ENCODE measurements at places on chromosomes 5 and 9. TPM values are rescaled to one million over a fixed set of nuclear protein-coding genes. Genes with fewer than 3 reads are reported as not detected.

GRCh38 chr5:78293851-78294247 lies 649 bp downstream of the AP3B1 start:
- DNase-seq, result no peak

DNA sequence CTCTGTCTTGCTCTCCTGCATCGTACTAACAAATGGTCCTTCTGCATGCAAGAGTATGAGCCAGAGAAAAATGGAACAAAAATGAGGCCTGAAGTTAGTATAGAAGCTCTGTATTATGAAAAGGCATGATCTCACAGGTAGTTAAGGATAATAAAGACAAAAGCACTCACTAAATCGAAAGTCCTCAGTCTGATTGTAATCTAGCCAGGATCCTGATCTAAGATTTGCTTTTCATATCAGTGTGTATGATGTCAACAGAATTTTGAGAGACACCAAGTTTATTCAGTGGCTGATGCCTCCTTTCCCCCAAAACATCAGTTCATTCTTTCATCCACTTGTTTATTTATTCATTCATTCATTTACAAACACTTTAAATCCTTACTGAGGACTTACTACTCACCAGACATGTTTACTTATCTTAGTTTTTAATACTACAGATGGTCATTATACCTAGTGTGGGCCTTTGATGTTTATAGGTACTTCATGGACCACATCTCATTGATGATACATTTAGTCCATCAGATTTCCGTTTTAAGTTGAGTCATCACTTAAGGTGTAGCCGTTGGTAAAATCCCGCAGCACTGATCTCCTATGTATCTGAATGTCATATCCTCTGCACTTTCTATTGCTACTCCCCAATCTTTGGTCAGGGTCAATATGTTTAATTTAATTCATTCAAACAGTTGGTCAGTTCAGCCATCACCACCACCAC lies 105.2 kb upstream of the DHFR start:
- DNase-seq, result no peak

- DNase-seq, result no peak
These were observed 17.4 kb downstream of the ANKS6 start for GRCh38 chr9:98778711-98779530.

The RPL12 gene
- 3,825 TPM for polyA plus RNA-seq

The GZMA gene
- polyA plus RNA-seq, result 12.9 TPM

DNA sequence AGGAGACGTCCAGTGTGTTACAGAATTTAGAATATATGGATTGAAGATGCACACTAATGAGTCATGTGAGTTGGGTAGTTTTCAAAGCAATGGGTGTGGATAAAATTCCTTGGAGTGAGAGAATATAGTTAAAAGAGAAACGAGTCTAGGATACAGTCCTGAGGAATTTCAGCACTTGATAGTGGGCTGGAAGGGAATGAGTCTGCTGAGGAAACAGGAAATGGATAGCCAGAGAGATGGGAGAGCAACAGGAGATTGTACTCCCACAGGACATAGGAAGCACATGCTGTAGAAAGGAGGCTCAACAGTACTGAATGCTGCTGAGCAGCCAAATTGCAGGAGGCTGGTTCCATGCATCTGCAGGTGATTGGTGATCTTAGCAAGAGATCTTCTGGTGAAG lies 68.1 kb downstream of the FBN2 start:
- no peak for DNase-seq

The MCC gene
- 44.0 TPM for polyA plus RNA-seq

The NME5 gene
- 6.2 TPM for polyA plus RNA-seq

DNA sequence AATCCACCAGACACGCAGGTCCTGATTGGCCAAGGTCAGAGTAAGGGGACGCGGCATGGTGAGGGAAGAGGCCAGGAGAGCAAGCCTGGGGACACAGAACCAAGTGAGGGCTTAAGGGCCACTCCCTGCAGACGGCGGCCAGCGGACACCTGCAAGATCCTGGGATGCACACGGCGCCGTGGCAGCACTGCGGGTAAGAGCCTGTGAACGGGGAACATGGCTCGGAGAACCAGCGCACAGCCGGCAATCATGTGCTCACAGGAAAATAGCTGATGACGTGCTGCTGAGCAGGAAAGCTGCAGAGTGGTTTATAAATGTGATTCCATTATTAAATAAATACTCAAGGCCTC lies 27.0 kb upstream of the NSMF start:
- DNase-seq, result no peak

DNA sequence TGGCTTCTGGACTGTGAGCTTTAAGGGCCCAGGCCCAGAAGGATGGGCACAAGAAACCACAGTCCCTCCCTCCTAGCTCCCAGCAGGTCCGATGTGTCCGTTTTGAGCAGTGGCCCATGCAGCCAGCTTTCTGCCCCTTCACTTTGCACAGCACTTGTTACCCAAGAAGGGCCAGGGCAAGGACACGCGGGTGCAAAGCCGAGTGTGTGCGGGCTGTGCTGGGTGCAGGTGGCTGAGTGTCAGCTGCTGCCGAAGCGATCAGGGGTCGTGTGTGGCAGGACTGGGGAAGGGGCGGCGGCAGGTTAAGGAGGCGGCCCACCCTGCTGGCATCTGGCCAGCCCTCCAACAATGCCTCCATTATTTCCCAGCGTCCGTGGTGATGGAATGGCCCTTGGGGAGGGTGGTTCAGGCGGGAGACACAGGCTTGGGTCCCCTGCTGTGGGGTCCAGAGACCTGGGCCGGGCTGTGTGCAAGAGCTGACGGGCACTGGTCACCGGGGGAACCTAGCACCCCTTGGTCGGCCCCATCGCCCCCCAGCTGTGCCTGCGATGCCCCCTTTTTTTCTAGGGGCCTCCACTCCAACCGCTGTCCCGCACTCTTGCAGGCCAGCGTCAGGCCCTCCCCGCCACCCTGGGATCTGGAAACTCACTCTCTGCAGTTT lies 653 bp downstream of the LHX3 start:
- DNase-seq, result no peak

GRCh38 chr5:56429110-56429561 lies 196.0 kb upstream of the ANKRD55 start:
- DNase-seq, result no peak

- DNase-seq, result no peak
These were observed 19.8 kb downstream of the EPB41L4B start for GRCh38 chr9:109301012-109301411.

The DMRTA1 gene
- polyA plus RNA-seq, result 0.22 TPM

GRCh38 chr5:168747987-168748777 lies 169.0 kb upstream of the PANK3 start:
- no peak for DNase-seq

DNA sequence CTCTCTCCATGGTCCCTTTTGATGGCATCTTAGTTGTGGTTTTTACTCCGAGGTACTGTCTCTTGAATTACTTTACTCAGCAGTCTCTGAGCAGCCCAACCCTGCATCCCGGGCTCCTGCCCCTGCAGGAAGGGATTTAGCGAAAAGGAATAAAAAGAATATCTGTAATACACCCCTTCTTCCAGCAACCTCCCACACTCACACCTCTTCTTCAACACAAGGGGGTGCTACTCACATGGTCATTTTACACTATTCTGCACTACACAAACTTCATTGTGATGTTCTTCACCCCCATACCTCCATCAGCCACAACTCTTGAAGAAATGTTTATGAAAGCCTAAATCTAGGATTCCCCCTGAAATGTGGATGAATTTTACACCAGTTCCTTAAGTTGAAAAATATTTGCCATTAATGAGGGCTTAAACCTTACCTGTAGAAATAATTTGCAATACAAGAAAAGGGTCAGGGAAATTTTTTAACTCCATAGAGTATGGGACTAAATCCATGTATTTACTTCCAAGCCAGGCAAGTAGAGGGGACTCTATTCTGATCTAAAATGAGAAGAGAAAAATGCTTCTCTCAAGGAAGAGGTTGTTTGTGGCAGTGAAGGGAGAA lies 26.0 kb downstream of the TPD52L3 start:
- no peak for DNase-seq

DNA sequence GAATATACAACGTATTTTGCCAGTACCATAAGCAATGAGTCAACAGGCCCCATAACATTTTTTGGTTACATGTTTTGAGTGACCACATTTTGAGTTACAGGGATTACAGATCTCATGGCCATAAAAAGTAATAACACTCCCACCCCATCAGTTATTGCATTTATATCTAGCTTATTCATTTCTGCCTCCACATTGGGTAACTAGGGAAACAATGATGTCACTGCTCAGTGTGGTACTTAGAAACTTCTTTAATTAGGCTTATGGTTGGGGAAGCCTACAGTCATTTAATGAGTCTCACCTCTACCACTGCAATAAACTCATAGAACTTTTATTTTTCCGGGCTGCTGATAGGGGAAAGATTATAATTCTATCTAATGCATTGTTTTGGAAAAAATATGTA lies 39.9 kb upstream of the SMIM15 start:
- DNase-seq, result no peak

- DNase-seq, result no peak
These were observed 8.4 kb downstream of the OBP2B start for GRCh38 chr9:133200631-133201030.

The UNC5A gene
- 0.82 TPM for polyA plus RNA-seq

GRCh38 chr5:2134543-2135292 lies 252.0 kb upstream of the IRX4 start:
- no peak for DNase-seq

- no peak for DNase-seq
These were observed 42.5 kb upstream of the CFAP157 start for GRCh38 chr9:127664324-127664677.

Measured in ovary (tissue), 10 donors.